Astrocyte of the hippocampus (primary cell): ENCODE measurements at places on chromosomes 12 and 14.

DNA sequence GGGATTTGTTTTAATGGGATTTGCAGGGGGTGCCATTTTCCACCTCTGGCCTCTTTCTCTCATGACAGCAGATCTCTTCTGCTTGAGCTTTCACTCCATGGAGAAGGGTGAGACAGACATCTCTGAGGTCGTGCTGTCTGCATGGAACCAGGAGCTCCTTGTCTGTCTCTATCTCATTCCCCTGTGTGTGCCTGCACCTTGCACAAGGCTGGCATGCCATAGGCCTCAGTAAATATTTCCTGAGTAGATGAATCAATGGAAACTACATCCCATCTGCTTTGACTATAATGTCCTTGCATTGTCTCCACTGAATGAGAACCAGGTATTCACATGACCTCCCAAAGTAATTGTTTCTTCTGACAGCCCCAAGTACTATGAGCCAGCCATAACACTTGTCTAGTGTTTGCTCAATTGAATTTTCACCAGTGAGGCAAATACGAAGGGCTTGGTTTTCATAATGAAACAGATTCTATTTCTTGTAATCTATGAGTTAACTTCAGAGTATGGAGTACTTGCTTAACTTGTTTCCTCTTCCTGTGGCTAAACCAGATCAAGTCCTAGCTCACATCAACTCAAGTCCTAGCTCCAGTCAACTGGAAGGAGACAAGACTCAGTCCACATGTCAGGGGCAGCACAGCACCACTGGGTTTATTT is 32.3 kb downstream of the KCNK13 start:
- DNase-seq, result peak; percentile 59

- no peak for DNase-seq
These were observed 20.5 kb downstream of the PPHLN1 start for GRCh38 chr12:42346403-42347002.

GRCh38 chr12:26122061-26122680 is 2.7 kb downstream of the BHLHE41 start:
- DNase-seq, result peak; percentile 52

DNA sequence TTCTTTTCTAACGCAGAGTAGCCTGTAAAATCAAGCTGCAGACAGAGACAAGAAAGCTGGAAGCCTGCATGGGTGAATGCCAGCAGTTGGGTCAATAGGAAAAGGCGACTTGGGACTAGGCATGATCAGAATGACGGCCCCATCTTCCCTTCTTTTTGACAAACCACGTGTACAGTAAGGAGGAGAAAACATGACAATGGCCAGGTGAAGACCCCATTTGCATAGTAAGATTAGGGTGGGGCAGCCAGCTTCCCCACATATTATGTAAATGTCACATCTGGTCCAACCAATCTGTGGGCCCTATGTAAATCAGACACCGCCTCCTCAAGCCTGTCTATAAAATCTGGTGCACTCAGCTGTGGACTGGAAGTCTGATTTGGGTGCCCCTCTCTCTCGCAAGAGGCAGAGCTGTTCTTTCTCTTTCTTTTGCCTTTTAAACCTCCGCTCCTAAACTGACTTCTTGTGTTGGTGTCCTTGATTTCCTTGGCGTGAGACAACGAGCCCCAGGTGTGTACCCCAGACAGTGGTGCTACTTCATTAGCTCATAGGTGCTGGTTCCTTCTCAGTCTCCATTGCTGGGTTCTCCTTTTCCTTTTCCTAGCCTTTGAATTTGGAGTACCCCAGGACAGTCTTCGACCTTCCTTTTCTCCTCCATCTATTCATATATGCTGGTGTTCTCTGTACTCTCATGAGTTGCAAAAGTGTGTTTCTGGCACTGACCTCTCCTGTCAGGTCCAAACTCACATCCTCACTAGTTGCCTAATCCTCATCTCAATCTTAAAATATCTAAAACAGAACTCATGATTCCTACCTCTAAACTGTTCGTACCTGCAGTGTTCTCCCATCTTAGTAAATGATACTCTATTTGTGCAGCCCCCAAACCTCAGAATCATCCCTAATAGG is 9.4 kb upstream of the DHRS7 start:
- no peak for DNase-seq

DNA sequence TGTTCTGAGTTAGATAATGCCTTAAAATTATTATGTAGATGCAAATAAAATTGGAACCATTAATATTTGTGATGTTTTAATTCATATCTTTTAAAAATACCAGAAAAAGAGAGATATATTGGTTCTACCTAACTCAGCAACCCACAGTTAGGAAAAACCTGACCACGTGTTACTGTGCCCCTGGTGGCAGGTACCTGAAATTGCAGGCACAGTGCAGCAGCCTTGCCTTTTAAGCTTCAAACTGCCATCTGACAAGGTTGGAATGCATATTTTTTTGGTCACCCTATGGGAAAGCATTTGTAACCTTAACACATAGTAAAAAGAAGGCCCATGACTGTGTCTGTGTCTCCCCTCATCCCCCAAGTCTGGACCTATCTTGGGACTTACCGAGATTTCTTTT is 109.4 kb upstream of the NOS1 start:
- DNase-seq, result no peak

DNA sequence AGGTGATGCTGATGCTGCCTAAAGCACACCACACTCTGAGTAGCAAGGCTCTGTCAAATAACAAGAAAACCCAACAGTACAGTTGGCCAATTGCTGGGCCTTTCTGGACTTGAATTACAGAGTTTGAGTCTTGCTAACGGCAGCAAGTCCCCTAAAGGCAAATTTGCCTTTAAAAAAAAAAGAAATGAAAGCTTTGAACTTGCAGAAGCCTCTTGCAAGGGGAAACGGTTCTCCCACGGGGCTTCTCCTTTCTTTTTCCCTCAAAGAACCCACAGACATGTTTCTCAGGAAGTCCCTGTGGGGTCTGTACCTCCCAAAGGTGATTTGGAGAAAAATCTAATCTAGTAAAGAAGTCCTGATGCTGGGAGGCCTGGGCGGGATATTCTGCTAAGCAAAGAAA is 191.3 kb upstream of the MYL2 start:
- DNase-seq, result no peak

GRCh38 chr12:57796996-57797395 is 14.4 kb downstream of the TSFM start:
- no peak for DNase-seq

DNA sequence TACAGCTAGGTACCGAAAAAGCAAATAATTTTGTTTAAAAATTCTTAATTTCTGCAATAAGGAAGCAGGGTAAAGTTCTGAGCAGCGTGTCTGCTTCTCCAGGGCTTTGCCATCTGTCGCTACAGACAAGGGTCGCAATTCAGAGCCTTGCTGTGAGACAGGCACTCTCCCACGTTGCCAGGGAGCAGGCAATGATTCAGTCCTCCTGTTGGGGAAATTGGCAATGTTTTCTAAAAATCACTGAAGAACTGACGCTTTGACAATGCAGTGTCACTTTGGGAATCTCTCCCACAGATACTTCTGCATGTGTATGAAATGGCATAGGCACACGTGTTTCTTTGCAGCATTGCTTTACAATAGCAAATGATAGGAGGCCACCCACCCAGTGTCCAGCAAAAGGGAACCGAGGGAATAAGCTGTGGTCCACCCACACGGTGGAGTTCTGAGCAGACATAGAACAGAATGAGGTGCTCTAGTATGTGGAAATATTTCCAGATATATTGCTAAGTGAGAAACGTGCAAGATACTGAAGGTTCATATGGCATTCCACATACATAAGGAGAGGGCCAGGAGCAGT is 16.0 kb upstream of the HIP1R start:
- no peak for DNase-seq

- no peak for DNase-seq
These were observed 345.0 kb downstream of the LRIG3 start for GRCh38 chr12:58575256-58575655.

- peak; percentile 34 for DNase-seq
These were observed 37.5 kb upstream of the CORO1C start for GRCh38 chr12:108768591-108769500.

- DNase-seq, result no peak
These were observed 68.9 kb downstream of the SUSD6 start for GRCh38 chr14:69680297-69680696.

DNA sequence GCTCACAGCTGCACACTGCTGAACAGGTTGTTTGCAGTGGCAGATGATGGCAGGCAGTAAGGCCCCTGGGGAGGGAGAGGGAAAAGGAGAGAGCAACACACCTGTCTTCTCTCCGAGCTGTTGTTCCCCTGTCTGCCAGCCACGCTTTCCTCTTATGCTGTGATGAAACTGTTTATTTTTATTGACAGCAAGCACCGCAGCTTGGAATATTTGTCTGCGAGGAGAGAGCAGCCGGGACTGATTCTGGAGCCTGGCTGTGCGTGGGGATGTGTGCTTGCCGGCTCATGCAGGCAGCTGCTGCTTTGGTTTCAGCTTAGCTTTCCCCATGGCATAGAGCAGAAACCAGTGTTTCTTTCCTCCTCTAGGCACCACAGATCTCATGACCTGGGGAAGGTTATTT is 58.7 kb upstream of the KCNA5 start:
- no peak for DNase-seq

- no peak for DNase-seq
These were observed 198.0 kb upstream of the EEA1 start for GRCh38 chr12:93127107-93127560.

DNA sequence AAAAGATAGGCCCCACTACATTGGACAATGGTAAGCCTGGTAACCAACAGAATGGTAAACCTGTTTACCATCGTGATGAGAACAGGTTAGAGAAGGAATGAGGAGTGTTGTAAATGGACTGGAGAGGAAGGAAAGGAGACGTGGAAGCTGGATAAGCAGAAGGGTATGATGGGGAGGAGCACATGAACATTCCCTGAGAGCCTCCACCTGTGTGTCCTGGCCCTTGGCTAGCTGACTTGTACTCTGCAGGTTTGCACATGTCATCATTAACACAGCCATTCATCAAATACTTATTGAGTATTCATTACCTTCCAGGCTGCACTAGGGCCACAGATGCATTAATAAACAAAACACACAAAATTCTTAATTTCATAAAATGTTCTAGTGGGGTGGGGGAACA is 4.3 kb upstream of the IL26 start:
- DNase-seq, result no peak

DNA sequence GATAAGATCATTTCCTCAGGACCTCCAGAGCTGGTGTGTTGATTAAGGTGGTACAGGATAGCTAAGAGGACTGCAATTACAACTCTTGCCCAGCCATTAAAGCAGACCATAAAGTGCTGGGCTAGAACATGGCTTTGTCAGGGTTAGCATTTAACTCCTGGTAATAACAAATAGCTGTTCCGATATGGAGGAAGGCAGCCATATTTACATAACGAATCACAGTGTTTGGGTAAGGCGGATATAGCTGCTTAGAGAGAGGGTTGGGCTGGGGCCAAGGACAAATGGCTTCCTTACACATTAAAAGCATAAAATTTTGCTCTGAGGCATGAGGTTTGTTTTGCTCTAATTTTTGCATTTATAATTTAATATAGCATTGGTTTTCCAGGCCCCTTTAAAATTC is 297.7 kb upstream of the DDHD1 start:
- DNase-seq, result peak; percentile 49

- no peak for DNase-seq
These were observed 23.0 kb downstream of the KLRK1 start for GRCh38 chr12:10366875-10367274.

GRCh38 chr12:131208425-131208824 is 254.7 kb downstream of the ADGRD1 start:
- no peak for DNase-seq

- DNase-seq, result peak; percentile 47
These were observed at the start of gene HOXC10 for GRCh38 chr12:53984901-53985691. Gene HOXC10, plus strand, starts transcription at chr12:53985146. Its CDS starts 114 bp downstream, at chr12:53985260.

- DNase-seq, result no peak
These were observed 554 bp upstream of the ATF7 start for GRCh38 chr12:53626702-53627169.

DNA sequence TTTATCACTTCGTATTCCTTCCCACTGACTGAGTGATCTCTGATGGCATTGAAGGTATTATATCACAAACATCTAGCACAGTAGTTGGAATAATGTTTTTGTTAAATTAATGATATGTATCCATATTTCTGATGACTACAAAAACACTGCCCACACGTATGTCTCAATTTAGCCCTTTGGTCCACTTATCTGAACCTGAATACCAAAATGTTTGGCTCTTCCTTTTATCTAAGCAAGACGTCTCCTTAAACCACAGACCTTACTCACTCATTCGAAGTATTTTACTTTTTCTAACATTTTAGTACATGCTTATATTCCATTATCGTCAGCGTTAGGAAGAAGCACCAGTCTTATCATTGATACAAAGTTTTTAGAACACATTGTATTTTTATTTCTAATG is 126.4 kb downstream of the PIK3C2G start:
- DNase-seq, result no peak

- DNase-seq, result peak; percentile 68
These were observed 37.3 kb upstream of the ADGRD1 start for GRCh38 chr12:130916241-130916911.

DNA sequence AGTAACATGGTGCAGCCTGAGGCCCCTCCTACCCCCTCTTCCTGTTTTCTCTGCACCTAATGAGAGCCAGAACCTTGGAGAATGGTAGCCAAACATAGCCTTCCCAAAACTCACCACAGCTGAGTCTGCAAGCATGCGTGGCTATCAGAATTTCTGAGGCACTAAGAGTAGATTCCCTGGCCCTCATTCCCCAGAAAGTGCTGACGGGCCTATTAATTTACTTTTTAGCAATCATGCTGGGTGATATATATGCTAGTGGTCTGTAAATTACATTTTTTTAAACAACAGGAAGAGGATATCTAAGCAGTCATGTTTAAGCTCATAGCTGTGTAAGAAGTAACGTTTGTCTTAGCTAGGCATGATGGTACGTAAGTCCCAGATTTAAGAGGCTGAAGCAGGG is 30.4 kb downstream of the KANSL2 start:
- DNase-seq, result no peak

DNA sequence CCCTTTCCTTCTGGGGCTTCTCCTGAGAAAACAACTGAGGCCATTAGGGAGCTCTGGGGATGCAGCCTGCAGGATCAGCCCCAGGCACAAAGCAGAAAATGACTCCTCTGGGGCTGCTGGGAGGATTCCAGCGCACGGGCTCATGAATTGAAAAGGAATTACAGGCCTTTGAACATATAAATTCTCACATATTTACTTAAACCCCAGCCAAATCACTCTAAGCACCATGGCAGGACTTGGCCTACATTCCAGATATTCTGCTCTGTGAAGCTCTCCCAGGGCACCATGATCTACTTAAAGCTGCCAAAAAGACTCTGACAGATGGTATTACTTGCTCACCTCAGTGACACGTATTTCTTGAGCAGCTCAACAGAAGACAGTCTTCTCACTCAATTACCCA is 87.2 kb downstream of the ZFC3H1 start:
- DNase-seq, result no peak

- DNase-seq, result no peak
These were observed 94.3 kb downstream of the RIMBP2 start for GRCh38 chr12:130621696-130622298.

DNA sequence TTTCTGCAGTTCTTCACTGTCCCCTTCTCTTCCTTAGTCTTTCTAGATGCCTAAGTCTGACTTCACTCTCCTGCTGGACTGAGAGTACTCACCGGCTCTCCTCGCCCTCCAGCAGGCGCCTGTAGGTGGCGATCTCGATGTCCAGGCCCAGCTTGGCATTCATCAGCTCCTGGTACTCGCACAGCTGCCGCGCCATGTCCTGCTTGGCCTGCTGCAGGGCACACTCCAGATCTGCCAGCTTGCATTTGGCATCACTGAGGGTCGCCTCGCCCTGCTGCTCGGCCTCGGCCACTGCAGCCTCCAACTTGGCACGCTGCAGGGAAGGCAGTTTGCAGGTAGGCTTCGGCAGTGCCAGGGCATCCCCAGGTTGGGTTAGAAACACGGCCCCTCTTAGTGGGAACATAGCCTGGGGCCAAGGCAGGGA is 5.2 kb downstream of the KRT84 start:
- peak; percentile 49 for DNase-seq

- no peak for DNase-seq
These were observed 633 bp upstream of the RNU4-2 start for GRCh38 chr12:120292411-120292660.
